Activated naive CD4-positive, alpha-beta T cell treated with anti-CD3 and anti-CD28 coated beads, Interleukin-2, amount 10 ng/mL, durations not matched to agents 7 days and 5 days (primary cell): ENCODE measurements at places on chromosomes 7 and 10.
A peak's percentile ranks its signal among the peaks of the same experiment; 100 is the strongest.

- no peak for DNase-seq
Observed at GRCh38 chr10:95462740-95463667, 98.2 kb downstream of the SORBS1 start.

GRCh38 chr7:129332254-129333035 is 101.8 kb upstream of the STRIP2 start:
- DNase-seq = no peak

DNA sequence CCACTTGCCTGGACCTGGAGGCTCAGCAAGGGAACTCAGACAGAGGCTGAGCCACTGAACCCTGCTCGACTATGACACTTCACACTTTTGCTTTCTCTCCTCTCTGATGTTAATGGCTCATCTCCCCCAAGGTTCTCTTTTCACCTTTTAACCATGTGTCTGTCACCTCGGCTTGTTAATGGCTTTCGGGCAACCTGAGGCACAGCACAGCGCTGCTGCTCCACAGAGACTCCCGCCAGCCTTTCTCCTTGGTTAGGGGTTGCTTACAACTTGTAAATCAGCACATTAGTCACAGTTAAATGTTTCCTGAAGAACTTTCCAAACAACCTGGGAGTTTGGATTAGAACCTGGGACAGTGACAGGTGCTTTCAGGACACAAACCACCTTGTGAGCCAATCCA is 136.2 kb upstream of the TBX20 start:
- DNase-seq = no peak

GRCh38 chr10:602391-603005 is 87.0 kb downstream of the DIP2C start:
- no peak for DNase-seq

DNA sequence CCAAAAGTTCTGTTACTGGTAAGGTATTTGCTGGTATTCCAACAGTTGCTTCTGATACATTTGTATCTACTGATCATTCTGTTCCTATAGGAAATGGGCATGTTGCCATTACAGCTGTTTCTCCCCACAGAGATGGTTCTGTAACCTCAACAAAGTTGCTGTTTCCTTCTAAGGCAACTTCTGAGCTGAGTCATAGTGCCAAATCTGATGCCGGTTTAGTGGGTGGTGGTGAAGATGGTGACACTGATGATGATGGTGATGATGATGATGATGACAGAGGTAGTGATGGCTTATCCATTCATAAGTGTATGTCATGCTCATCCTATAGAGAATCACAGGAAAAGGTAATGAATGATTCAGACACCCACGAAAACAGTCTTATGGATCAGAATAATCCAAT is 131.0 kb downstream of the AASS start:
- DNase-seq = no peak

- DNase-seq = no peak
Observed at GRCh38 chr7:43593010-43593409, 10.1 kb downstream of the STK17A start.

- no peak for DNase-seq
Observed at GRCh38 chr10:119210633-119211032, 3.3 kb downstream of the GRK5 start.

- no peak for DNase-seq
Observed at GRCh38 chr10:31958856-31959255, 30.2 kb upstream of the ARHGAP12 start.

DNA sequence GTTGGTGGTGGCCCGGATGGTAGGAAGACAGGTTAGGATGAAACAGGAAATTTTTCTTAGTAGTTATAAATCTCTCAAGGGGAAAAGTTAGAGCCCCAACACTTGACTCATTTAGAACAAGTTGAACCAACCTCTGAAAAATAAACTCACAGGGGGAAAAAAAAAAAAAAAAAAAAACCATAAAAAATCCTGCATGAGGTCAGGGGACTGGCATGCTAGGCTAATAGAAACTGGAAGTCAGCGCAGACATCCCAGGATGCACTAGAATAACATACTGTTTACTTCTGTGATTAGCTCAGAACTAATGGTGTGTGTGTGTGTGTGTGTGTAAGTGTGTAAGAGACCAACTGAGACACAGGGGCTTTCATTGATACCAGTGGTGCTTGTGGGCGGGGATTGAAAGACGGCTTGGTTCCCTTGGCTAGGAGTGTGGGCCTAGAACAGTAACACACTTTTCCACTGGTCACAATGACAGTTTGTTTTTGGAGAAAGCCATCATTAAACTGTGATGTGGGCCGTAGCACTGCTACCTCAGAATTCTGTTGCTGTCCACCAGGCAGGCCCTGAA is 491.6 kb upstream of the GALNT17 start:
- DNase-seq = no peak

- no peak for DNase-seq
Observed at GRCh38 chr10:88892222-88892967, 12.3 kb downstream of the STAMBPL1 start.

DNA sequence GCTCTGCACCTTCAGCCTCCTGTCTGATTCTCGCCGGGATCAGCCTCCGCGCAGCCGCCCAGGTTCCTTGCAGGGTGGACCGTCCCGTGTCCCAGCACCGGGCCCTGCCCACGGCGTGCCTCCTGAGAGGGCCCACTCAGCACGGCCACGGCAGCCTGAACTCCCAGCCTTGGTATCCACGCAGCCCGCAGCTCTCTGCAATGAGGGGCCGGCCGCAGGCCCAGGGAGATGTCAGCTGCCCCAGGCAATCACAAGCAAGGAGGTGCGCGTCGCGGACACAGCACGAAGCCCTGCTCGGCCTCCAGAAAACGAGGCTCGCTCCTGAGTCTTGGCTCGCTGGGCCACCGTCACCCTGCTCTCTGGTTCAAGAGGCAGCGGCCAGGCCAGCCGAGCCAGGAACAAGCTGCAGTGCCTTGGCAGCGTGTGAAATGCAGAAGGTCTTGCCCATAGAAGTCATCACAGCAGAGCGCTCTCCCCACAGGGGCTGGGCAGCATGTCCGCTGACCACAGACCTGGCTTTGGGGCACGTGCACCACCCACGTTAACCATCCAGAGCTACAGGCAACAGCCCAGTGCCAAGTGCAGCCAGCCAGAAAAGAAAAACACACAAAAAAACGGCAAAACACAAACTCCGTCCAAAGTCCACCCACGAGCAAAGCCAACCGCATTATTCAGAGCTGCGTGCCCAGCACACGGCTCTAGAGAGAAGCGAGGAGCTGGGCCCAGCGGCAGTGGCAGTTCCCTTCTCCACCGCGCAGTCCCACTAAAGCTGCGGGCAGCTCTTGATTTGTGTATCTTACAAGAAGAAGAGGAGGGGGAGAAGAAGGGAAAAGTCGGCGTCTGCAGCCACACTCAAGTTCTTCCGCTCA is 13.9 kb downstream of the GPER1 start:
- DNase-seq = no peak

DNA sequence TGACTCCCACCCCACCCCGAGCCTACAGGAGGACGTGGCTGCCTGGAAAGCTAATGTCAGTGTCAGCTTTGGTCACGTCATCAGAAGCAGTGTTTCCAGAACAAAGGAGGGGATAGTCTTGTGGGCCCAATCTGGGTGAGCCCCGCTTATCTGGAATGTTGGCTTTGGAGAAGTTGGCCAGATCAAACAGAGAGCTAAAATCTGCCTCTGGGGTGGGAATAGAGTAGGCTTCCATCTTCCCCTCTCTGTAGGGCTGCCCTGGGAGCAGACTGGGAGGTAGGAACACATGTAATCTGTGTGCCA is 32.5 kb downstream of the SRRM3 start:
- DNase-seq = no peak

- DNase-seq = no peak
Observed at GRCh38 chr10:121942749-121943416, 15.1 kb upstream of the ATE1 start.

DNA sequence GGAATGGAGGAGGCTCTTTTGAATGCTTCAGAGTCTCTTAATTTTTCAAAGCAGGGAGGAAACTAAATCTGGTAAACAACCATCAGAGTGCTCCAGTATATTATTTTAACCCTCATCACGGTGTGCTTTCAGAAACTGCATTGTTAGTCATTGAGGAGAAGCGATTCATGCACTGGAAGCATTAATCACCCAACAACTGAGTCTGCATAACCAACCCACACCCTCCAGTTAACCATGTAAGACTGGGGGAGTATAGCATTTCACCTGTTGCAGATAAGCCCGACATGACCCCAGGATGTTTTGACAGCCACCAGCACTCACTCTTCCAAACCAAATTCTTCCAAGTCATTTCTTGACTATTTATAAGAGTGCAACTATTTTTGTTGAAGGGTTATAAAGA is 257.6 kb downstream of the GATA3 start:
- DNase-seq = no peak

- no peak for DNase-seq
Observed at GRCh38 chr10:110003524-110003885, 4.3 kb upstream of the ADD3 start.

GRCh38 chr7:71350680-71351079 is 218.7 kb downstream of the GALNT17 start:
- no peak for DNase-seq

- DNase-seq = no peak
Observed at GRCh38 chr10:100004805-100005510, 4.8 kb downstream of the DNMBP start.

DNA sequence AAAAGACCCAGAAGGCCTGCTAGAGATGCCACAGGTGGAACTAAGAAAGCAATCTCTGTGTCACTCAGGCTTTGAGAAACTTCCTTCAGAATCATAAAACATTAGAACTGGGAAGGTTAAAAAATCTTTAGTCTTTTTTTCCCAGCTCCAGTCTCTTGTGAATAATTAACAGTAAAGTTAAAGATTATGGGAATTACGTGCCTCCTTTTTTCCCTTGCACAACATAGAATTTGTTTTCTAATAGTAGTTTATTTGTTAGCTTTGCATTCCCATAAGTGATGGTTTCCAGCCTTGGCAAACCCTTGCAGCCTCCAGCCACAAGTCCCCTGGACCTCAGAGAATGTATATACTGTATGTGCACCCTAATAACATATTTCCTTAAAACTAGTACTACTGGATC is 128.3 kb downstream of the TPST1 start:
- DNase-seq = no peak

- no peak for DNase-seq
Observed at GRCh38 chr7:3000566-3000965, 43.1 kb downstream of the CARD11 start.

GRCh38 chr7:102061981-102062390 is 224.7 kb upstream of the SH2B2 start:
- peak; percentile 28 for DNase-seq

DNA sequence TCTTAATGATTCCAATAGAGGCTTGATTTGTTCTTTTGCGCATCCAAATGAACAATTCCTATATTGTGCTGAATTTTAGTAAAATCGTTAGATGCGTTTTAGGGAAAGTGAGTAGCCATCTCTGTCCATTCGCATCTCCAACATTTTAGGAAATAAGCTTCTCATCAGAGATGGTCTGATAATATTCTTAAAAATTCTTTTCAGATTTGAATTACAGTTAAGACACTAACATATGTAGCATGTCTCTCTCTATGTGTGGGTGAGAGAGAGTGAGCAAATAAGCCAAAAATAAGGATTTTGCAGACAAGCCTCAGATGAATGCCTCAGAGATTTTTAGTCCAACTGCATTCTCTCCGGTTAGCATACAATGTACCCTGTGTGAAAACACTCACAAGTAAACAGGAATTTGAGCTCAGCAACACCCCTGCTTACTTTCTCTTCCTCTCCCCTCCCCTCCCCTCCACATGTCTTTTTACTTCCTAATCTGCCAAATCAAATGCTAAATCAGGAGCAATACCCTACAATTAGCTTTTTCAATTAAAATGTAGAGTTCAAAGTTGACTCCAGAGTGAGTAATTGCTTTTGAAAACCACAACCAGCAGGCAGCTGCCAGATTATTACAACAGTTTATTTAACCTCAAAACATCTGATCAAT is 354.4 kb downstream of the CRPPA start:
- DNase-seq = no peak

DNA sequence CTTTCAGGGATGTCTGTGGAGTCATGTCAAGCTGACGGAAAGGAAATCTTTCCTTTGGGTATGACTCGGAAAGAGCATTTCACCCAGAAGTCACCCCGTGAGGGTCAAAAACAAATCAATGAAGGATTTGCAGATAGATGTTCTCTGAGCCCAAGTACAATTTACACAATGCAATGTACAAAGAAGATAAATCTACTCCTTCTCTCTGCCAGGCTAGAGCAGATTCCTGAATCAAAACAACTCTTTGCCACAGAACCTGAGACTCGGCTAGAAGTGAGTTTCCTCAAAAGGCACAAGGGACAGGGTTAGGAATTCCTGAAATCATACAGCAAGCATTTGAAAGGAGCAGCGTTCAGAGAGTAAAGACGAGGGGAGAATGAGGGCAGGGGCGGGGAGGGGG is 34.0 kb upstream of the CALN1 start:
- no peak for DNase-seq

DNA sequence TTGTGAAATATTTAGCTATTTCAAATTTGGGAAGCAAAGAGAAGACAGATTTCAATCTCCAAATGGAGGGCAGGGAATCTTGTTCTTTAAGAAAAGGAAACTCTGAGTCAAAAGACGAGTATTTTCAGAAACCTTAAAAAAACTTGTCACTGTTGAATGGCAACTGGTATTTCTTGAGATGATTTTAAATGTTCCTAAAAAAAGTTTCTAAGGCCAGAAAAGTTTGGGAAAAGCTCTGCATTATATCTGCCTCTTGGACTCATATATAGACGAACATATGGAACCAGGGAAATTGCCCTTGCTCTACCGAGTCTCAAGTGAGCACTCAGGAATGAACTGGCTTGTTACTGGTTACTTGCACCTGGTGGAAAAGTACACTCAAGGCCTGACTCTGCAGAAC is 69.5 kb downstream of the ADAM22 start:
- DNase-seq = no peak

DNA sequence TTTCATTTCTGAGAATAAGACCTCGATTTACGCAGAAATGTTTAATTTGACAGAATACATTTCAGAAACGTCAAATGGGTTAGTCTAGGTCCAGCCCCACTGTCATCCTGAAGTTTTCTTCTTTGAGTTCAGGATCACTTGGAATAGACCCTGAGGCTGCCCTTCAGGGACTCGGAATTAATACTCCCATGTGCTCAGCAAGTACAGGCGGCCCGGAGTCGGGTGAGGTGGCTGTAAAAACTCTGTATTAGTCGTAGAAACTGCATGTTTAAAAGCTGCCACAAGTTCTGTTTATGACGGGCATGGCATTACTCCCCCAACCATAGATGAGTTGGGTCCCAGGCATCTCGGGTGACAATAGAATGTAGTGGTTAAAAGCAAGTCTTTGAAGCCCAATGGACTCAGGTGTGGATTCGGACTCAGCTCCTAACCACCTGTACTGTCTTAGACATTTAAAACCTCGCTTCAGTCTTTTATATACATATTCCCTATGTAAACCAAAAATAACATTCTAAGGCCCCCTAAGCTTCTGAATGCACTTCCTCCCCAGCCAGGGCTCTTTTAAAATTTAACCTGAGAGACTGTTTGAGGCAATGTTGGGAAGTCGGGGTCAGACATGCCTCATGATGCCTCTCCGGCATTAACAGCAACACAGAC is 216.3 kb downstream of the ADARB2 start:
- no peak for DNase-seq

GRCh38 chr7:36313607-36314006 is 76.1 kb upstream of the ANLN start:
- DNase-seq = no peak

GRCh38 chr7:6486438-6487183 is 38.9 kb upstream of the DAGLB start:
- no peak for DNase-seq
